ENCODE measurements at places on chromosomes 7 and 10. TPM values are rescaled to one million over a fixed set of nuclear protein-coding genes. Genes with fewer than 3 reads are reported as not detected.

EFCAB10 gene
- total RNA-seq: not detected

GPR15LG gene
- total RNA-seq: not detected

NXPH1 gene
- total RNA-seq: not detected

SPDYE1 gene
- not detected for total RNA-seq

ZNF786 gene
- total RNA-seq: 6.9 TPM

OPN4 gene
- total RNA-seq: not detected
